ENCODE measurements at places on chromosomes 1 and 21.

DNA sequence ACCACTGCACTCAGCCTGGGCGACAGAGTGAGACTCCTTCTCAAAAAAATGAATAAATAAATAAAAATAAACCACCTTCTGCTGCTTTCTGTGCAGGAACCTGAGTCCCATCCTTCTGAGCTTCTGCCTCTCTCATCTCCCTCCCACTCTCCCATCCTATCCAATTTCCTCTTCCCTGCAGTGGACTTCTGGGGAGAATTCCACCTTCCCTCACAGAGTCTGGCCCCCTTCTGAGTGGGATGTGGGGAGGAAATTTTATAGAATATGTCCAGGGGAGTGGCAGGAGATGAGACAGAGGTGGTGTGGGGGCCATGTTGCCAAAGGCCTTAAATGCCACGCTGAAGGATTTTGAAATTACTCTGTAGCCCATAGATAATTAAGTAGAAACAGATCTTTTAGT lies 5.4 kb upstream of the EFNA1 start:
- no peak for DNase-seq

- DNase-seq, result peak; percentile 92
Observed at GRCh38 chr1:6246497-6247467, 2.8 kb downstream of the HES3 start.

- no peak for DNase-seq
Observed at GRCh38 chr1:160717306-160717705, 5.7 kb upstream of the CD48 start.

- DNase-seq, result no peak
Observed at GRCh38 chr1:46642115-46642680, 25.6 kb upstream of the MOB3C start.
